ENCODE measurements at places on chromosomes 2 and 18.

DNA sequence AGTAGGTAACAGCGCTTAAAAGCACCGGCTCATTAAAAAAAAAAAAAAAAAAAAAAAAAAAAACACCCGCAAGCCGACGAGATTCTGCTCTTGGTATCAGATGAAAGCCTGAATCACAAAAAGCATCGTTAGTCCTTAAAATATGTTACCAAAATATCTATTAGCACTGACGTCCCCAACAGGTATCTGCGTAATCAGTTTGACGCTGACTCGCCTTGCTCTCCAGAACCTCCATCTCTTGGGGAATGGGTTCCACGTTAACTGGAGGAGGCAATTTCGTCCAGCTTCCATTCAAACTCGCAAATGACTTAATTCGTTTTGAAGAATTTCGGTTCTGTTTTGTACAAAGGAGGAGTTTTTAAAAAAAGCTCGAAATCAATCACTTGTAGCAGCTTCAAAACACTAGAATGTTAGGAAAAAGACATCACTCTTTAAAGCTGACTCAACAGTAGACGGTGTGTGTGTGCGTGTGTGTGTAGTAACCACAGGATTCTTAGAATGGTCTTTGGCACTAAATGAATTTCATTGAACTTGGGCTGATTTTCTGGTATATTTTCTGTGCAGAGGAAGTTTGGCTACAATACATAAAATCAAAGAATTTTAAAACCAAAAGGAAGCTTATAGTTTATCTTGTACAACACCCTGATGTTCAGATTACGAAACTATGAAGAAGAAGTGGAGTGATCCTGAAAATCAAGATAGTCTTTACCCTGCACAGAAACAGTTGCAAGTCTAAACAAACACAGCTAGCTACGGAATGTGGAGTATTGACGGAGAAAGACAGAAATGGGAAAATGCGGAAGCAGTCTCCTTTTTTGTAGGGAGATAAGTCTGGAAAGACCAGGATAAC is 1.1 kb upstream of the PGAP1 start:
- DNase-seq: peak; percentile 21

- peak; percentile 70 for DNase-seq
Observed at GRCh38 chr2:88880441-88880953, 189.0 kb downstream of the RPIA start.

DNA sequence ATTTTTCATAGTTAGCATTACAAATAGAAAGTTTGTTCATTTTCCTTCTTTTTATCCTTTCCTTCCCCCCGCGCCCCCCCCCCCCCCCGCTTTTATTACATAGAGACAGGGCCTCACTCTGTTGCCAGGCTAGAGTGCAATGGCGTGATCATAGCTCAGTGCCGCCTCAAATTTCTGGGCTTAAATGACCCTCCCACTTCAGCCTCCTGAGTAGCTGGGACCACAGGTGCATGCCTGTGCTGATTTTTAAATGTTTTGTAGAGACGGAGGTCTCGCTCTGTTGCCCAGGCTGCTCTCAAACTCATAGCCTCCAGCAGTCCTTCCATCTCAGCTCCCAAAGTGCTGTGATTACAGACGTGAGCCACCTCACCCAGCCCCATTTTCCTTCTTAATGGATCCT is 91.2 kb upstream of the ALPP start:
- DNase-seq: no peak

DNA sequence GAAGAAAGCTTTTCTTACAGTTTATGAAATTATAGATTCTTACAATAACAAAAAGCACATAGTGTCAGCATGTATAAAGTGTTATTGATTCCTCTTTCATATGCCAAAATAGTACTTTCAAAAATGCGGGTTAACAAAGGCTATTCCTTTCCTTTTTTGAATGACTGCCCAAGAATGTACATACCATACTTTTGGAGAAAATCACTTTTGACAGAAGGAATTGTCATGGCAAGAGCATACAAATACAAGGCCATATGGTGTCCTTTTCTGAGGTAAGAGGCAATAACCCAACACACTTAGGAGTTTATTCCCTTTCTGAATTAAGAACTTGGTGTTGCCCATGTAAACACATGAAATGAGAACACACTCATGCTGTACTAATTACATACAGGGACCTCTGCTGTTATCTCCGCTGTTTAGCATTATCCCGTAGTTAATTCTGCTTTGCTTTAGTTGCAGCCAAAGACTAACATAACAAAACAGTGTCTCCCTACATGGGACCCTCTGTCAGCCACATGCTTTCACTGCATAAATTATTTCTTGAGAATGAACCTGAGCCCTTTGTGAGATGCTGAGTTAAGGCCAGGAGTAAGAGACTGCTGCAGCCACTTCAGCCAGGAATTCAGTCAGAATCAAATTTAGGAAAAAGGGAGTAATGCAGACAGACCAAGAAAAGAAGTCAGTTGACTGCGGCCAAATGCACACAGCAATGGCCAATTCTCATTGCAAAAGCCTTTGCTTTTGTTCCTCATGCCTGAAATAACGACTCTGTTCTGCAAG is 67.0 kb downstream of the CDH2 start:
- DNase-seq: no peak

DNA sequence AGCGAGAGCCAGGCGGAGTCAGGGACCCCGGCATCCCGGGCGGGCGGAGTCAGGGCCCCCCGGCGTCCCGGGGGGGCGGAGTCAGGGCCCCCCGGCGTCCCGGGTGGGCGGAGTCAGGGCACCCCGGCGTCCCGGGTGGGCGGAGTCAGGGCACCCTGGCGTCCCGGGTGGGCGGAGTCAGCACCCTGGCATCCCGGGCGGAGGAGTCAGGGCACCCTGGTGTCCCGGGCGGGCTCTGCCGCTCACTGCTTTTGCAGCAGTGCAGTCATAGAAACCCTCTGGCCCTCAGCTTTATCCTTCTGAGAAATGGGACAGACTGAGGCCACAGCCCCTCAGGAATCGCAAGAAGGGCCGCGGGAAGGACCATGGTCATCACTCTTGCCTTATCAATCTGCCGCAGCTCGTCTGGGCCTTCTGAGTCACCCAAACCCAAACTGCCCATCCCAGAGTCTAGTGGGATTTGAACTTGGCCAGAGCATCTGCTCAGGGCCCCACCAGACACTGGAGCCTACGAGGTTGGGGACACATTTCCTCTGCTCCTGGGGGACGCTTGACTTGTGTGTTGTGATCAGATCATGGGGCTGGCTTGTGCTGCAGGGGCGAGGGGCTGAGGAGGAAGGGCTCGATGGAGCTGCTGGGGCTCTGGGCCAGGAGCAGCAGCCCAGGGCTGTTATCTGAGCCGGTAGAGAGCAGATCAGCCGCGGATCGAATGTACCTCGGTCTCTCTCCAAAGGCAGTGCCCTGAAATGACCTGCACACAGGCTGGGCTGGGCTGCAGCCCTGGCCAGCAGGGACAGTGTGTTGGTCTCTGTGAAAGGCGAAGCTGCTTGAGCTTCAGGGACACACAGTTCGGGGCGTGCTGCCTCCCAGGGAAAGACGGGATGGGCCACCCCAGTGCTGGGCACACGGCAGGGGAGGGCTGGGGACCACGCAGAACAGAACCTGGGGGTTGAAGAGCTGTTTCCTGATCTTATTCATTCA is 290.1 kb upstream of the HDAC4 start:
- DNase-seq: no peak

- DNase-seq: no peak
Observed at GRCh38 chr2:60819155-60819862, 62.1 kb upstream of the REL start.

DNA sequence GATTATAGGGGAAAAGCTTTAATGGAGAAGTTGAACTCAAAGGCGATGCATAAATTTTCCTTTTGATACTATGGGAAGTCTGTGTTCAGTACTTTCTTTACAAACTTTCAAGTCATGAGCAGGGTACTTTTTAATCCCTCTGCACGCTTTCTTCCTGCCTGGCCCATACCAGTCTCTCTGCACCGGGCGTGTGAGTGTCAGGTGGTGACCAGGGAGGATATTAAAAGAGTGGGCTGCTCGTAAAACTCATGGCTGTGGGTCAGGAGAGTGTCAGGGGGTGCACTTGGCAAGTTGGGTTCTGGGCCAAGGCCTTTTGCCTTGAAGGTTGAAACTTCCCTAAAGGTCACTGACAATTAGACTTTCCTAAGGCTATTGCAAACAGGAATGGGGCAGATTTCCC is 367.8 kb downstream of the GPD2 start:
- no peak for DNase-seq

DNA sequence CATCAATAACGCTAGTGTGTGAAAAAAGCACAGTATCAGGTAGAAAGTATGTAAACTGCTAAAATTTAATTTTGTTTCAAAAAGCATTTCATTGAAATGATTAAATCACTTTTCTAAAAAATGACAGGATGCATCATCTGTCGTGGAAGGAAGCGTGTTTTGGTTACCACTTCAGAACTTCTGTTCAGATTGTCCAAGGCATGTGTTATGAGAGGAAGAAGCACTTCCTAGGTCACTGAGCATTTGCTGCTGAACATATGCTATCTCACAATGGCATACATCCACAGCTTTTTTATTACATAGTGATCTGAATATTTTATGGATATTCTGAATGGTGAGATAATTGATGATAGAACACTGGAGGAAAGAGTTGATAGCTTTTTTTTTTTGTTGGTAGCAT is 737.5 kb downstream of the SATB2 start:
- DNase-seq: no peak

GRCh38 chr2:27255187-27255586 is 7.7 kb downstream of the SLC30A3 start:
- DNase-seq: no peak

DNA sequence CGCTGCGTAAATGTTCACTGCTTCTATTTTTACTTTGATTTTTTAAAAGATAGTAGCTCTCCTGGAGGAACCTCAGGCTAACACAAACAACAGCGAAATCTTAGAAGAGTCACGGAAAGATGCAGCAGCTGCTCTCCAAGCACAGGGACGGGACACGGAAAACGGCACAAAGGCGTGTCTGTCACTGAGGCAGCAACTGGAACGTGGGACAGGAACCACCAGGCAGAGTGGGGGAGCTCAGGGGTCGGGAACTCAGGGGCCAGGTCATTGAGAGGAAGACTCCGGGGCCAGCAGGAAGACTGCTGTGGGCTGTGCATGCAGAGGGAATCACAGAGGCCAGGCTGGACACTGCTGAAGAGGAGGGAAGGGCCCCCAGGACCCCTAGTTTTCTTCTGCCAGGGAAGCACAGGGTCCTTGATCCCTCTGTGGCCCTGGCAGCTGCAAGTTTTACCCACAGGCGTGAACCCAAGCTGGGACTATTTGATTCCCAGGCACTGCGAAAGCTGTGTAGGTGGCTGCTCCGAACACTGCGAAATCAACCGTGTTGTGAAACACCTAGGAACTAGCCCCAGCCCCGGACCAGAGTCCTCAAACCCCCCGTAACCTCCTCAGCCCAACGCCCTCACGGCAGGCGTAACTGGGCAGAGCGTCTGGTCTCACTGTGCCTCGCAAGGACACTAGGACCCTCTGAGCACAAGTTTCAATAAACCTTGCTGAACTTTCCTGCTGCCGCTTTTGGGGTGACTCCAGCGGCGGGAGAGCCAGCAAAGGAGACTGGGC is 263.0 kb downstream of the EIPR1 start:
- DNase-seq: no peak

DNA sequence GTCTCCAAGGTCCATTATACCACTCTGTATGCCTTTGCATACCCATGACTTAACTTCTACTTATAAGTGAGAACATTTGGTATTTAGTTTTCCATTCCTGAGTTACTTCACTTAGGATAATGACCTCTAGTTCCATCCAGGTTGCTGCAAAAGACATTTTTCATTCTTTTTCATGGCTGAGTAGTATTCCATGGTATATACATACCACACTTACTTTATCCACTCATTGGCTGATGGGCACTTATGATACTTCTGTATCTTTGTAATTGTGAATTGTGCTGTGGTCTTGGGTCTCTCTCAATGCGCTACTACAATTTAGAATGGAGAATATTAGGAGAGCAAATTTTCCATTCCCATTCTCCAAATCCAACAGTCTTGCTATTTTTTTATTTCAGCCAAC is 76.4 kb downstream of the ZRANB3 start:
- no peak for DNase-seq

- no peak for DNase-seq
Observed at GRCh38 chr2:225584796-225585195, 185.3 kb downstream of the NYAP2 start.

- peak; percentile 22 for DNase-seq
Observed at GRCh38 chr2:137980459-137980858, 16.2 kb downstream of the HNMT start.

- DNase-seq: no peak
Observed at GRCh38 chr2:72548081-72548764, 277.6 kb downstream of the EXOC6B start.

DNA sequence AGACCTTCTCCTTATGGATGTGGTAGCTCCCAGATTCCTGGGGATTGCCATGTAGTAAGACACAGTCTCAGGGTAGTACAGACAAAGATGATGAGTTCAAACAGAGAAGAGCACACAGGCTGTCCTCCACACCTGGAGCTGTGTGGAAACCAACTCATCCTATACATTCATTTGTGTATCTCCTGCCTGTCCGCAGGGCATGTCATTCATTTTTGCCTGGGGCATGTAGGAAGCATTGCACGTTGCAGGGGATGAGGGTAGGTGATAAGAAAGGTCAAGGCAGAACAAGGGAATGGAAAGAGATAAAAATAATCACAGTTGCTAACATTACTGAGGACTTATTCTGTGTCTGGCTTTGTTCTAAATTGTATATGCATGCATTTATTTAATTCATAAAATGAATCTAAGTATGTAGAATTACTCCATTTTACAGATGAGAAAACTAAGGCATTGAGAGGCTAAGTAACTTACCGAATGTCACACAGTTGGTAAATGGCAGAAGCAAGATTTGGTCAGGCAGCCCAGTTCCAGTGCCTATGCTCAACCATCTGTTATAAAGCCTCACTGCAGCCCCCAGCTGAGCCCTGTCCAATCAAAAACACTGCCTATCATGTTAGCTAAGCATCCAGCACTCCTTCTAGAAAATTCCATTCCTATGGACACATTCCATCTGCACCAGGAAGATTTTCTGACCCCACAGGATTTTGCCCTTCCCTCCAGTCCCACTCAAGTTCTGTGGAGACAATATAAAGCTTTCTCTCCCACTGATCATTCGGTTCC is 81.0 kb downstream of the SUMO1 start:
- DNase-seq: no peak

DNA sequence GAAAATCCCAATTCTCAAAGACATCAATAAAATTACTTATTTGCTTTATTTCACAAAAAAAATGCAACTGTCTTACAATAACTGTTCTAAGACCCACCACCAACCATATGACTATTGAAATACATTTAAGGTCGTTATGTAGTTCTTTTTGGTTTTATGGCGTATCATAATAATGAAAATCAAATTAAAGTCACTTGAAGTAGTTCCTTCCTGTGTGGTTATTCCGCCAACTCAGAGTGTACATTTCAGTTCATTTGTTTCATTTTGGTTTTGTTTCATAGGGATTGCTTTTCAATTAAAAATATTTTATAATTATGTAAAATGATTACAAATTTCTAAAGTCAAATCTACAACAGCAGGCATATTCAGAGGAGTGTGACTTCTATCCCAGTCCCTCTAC is 45.9 kb upstream of the AAK1 start:
- DNase-seq: no peak

GRCh38 chr2:98280376-98281102 is 65.7 kb upstream of the CNGA3 start:
- DNase-seq: peak; percentile 62

- peak; percentile 83 for DNase-seq
Observed at GRCh38 chr2:191696001-191696400, 18.1 kb downstream of the NABP1 start.

GRCh38 chr18:22213333-22213973 is 44.1 kb downstream of the GATA6 start:
- no peak for DNase-seq

GRCh38 chr2:135785032-135785431 is 43.4 kb downstream of the UBXN4 start:
- no peak for DNase-seq

- peak; percentile 67 for DNase-seq
Observed at GRCh38 chr2:152221839-152222238, 46.3 kb upstream of the STAM2 start.

- no peak for DNase-seq
Observed at GRCh38 chr2:59770651-59771050, 782.8 kb downstream of the BCL11A start.
